HFF-Myc (cell line): ENCODE measurements at places on chromosomes 7 and 10.

DNA sequence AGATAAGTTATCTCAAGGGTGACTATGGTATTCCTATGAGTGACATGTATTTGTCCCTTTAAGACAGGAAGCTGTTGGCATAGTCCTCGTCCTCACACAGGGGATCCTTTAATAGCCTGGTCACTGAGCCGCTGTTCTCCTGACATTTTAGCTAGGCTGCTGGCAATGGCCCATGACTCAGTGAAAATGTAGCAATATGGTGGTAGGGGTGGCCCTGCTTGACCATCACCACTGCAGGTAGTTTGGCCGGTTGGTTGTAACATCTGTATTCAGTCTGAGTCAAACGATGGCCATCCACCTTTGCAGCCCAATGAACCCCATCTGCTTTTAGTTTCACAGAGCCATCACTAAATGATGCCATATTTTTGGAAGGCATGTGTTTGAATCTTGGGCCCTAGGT is 110.1 kb upstream of the RAB18 start:
- DNase-seq = no peak

- DNase-seq = no peak
These were observed 23.4 kb downstream of the PIK3AP1 start for GRCh38 chr10:96696845-96697425.

GRCh38 chr10:108582387-108582786 is 1340.9 kb downstream of the XPNPEP1 start:
- no peak for DNase-seq

DNA sequence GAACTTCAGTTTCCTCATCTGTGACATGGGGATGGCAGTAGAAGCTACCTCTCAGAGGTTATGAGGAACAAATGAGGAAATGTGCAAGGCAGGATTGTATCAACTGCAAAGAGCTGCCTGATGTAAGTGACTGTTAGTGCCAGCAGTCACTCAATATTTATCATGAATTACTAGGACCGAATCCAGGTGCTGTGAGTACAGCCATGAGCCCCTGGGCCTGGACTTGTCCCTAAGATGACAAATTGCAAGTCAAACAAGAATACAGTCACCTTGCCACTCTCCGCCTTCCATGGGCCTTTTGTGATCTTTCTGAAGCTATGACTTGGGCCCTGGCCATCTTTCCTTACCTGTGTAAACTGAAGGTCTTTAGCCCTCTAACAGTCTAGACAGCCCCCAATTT is 27.7 kb upstream of the TLX1 start:
- DNase-seq = no peak

DNA sequence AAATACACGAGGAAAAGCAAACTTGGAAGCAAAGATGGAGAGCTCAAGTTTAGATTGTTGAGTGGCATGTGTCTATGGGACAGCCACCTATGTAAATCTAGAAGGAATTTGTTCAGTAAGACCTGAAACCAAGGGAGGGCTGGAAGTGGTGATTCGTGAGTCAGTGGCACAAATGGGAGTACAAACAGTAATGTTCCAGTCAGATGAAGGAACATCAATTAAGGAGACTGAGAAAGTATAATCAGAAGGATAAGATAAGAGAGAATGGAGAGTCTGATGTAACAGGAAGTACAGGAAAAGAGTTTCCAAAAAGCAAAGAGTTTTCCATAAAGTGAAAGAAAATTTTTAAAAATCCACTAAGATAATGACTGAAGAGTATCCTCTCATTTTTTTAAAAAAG is 544.2 kb downstream of the KIF20B start:
- no peak for DNase-seq

- no peak for DNase-seq
These were observed 67.5 kb downstream of the PWWP2B start for GRCh38 chr10:132464256-132465192.

GRCh38 chr7:41916450-41916927 is 213.6 kb upstream of the INHBA start:
- peak; percentile 95 for DNase-seq

- DNase-seq = peak; percentile 80
These were observed 6.5 kb downstream of the AGFG2 start for GRCh38 chr7:100545360-100546128.

DNA sequence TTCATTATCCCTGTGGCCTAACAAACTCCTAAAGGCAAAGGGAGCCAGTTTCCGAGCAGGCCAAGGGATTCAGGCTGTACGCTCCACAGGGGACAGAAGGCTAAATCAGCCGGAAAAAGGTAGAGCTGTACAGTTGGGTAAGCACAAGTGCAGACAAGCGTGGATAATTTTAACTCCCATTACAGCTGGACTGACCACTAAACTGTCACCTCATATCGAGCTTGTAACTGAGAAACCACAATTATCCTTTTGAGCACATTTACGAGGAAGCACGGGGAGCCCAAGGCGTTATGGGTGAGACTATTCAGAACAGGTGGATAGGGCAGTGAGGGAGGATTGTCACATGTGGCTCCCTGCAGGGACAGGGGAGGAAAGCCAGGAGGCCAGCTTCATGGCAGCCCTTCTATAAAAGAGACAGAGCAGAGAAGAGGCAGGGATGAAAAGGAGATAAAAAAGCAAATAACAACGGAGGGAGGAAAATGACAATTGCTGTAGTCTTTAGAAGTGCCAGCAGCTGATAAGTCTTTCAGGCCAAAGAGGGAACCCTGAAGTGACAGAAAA is 288.0 kb downstream of the FGFR2 start:
- DNase-seq = no peak

- no peak for DNase-seq
These were observed 44.8 kb upstream of the FGL2 start for GRCh38 chr7:77244222-77244934.

DNA sequence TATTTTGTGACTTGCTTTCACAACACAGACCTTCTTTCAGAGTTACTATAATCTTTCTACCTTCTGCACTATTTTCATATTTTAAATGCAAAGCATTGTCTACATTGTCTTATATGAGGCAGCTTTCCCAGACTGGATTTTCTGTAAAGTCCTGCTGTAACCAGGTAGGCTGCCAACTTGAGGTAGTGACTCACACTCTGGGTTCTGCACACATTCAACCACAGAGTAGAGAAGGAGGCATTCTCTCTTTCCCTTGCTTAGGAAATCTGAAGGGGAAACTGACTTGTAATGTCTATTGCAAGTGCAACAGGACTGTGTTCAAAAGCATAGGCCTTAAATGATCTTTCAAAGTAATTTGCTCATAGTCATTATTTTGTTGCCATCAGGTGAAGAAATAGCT is 461.4 kb downstream of the GRM8 start:
- DNase-seq = no peak

- no peak for DNase-seq
These were observed 28.0 kb downstream of the PPP1R3C start for GRCh38 chr10:91604553-91605534.

DNA sequence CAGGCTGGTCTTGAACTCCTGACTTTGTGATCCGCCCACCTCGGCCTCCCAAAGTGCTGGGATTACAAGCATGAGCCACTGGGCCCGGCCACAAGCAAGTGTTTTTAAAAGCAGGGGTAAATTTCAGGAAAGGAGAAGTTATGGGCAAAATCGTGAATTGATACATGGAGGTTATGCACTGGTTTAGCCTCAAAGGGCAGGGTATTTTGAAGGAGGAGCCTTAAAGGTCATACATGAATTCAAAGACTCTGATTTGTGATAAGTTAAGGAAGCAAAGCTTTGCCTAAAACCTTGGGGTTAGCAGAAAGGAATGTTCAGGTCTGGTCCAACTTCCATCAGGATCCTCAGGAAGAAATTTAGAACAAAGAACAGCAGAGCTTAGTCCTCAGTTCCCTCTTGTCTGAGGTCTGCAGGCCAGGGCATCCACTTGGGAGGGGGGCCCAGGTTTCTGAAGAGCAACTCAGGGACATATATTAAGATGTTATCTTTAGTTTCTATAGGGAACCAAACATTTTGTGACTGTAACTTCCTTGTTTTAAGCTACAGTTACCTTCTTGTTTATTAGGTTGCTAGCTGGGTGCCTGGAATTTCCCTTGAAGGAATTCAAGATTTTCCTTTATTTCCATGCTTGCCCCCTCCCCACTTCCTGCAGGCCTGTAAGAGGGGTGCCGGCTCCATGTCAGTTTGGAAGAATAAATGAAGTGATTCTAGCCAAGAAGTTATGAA is 2.8 kb upstream of the REPIN1 start:
- no peak for DNase-seq

DNA sequence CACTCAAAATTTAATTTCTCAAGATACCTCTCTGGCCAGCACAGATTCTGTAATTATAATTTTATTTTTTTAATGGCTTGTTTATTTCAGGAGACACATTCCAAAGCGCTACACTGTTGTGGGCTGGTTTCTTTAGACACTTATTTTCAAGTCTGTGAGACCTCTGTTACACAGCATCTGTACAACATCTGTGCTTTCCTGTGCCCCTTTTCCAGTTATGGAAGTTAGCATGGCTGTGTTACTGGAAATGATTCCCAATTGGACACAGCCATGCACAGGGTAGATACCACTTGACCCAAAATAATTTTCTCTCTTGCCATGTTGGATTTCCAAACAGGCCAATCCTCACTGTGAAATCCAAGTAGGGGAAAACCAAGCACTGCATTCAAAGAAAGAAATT is 172.3 kb upstream of the ADCY1 start:
- DNase-seq = no peak

DNA sequence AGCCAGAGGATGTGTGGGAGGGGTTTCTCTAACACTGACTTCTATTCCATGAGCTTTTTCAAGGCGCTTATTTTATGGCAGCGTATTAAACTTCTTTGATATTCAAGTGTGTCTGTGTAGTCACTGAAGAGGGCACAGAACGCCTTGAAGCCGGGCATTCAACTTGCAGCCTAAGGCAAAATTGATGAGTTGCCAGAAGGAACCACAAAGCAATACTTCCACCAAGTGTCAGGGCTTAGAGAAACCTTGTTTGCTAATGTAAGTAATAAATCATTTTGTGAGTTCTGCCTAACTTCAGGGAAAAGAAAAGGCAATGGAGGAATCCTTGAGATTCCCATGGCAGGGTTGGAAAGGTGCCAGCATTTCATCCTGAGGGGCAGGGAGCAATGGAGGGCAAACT is 163.8 kb downstream of the LCOR start:
- no peak for DNase-seq

- no peak for DNase-seq
These were observed 76.9 kb downstream of the RNF216 start for GRCh38 chr7:5704534-5704922.

GRCh38 chr10:104318810-104319741 is 19.2 kb downstream of the ITPRIP start:
- DNase-seq = no peak
